WTC11 (cell line): ENCODE measurements at places on chromosomes 16 and 17. TPM values are rescaled to one million over a fixed set of nuclear protein-coding genes. Genes with fewer than 3 reads are reported as not detected.
A peak's percentile ranks its signal among the peaks of the same experiment; 100 is the strongest.

GRCh38 chr16:88531931-88532433 lies 38.2 kb upstream of the ZC3H18 start:
- DNase-seq = no peak

DNA sequence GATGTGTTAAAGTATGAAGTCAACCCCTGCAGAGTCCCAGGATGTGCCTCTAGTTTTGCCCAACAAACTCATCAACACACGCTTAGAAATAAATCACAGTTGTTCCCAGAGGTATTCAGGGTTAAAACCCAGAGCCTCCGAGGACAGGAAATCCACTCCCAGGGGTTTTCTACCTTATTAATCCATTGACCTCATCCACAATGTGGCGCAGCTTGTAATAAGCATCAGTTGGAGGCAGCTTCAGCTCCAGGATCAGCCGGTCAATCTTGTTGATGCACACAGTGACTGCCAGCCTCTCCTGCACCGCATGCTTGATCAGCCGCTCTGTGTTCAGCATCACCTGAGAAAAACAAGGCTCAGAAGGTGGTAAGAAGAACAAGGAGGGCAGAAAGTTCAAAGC lies 23.5 kb downstream of the EFTUD2 start:
- DNase-seq = no peak

- no peak for DNase-seq
Measured at GRCh38 chr17:73493956-73494926, 150.0 kb downstream of the SDK2 start.

- DNase-seq = peak; percentile 40
Measured at GRCh38 chr17:47987240-47987835, 16.4 kb downstream of the CDK5RAP3 start.

GRCh38 chr17:32553168-32553567 lies 66.4 kb downstream of the CDK5R1 start:
- DNase-seq = no peak

DNA sequence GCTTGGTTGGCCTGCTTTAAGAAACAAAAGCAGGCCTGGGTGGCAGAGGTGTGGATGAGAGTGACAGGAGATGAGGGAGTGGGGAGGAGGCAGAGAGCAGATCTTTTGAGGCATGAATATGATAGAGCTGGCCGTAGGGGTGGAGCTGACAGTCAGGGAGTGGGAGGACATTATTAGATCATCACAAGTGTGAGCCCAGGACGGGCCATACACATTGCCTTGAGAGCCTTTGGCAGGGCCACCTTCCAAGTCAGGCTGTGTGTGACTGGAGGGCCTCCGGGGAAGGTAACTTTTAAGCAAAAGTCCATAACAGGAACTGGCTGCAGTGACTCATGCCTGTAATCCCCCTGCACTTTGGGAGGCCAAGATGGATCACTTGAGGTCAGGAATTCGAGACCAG lies 26.3 kb downstream of the GINS3 start:
- no peak for DNase-seq

DNA sequence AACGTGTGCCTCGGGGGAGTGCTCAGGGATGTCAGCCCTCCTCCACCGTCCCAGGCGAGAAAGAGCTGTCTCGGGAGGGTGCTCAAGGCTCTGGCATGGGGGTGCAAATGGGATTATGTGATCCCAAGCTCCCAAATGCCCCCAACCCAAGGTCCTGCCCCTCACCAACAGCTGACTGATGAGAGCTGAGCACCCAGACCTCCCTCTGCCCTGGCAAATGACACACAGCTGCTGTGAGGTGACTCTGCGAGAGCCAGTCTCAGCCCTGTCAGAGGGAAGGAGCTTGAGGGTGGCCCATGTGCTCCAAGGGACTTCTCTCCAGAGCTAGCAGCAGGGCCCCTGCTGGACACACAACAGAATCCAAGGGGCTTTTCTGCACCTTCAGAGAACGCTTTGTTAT lies 7.7 kb downstream of the CDH5 start:
- no peak for DNase-seq

- DNase-seq = peak; percentile 80
Measured at GRCh38 chr17:50949989-50950877, 84.1 kb upstream of the TOB1 start.

DNA sequence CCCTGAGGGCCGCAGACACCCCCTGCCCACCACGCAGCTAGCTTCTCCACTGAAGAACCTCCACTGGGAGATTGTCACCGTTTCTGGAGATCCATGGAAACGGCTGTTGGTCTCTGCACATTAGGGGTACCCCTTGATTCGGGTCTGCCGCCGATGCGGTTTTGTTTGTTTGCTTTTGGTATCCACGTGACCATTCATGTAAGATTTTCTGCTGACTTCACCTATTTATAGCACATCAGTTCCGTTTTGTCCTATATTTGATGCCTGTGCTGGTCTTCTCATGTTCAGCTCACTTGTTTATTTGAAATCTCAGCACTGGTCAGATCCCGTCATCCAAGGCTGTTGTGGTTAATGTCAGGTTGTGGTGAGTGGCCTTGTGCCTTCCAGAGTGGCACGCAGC lies 21.1 kb downstream of the CRAMP1 start:
- no peak for DNase-seq

- no peak for DNase-seq
Measured at GRCh38 chr17:70110443-70110880, 35.4 kb downstream of the KCNJ16 start.

- no peak for DNase-seq
Measured at GRCh38 chr17:29383686-29384085, 6.5 kb upstream of the TAOK1 start.

DNA sequence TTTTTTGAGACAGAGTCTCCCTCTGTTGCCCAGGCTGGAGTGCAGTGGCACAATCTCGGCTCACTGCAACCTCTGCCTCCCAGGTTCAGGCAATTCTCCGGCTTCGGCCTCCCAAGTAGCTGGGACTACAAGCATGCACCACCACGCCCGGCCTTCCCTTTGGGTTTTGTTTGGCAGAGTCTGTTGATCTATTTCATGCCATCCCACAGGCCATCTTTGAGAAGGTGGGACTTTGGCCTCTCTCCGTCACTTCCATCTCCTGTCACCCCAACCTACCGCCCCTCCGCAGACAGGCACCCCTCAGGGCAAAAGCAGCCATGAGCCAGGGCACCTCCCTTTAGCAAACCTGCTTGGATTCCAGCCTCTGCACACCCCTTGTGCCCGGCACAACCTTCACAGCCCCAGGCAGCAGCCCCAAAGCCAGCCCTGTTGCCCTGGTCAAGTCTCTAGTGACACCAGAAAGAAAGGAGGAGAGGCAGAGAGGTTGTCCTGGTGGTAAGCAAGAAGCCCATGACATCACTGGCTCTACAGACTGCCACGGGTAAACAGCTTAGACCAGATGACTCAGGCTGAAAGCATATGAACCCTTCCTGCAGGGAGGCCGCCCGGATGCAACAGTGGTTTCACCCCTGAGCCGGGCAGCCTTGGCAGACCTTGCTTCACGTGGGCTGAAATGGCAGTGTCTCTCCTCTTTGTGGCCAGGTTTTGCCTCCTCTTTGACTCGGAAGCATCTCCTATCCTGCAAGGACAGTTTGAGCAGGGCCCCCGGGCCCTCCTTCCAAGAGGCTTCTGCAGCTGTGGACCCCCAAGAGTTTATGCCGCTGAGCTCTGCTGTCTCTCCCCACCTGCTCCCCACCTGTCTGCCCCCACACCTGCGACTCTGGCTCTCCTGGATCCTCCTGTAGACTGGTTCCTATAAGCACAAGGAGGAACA lies 8.1 kb upstream of the TIMP2 start:
- no peak for DNase-seq

CIITA gene
- 0.21 to 0.27 TPM (median 0.26 TPM) in 3 replicates for total RNA-seq

MSLN gene
- total RNA-seq = 0.20 to 0.55 TPM (median 0.46 TPM) in 3 replicates

LITAFD gene
- not detected in 3 replicates for total RNA-seq

KRT33B gene
- total RNA-seq = not detected in 3 replicates
